ENCODE measurements at places on chromosomes 2 and 18.
A peak's percentile ranks its signal among the peaks of the same experiment; 100 is the strongest.

GRCh38 chr2:98615481-98615880 is 7.1 kb downstream of the UNC50 start:
- DNase-seq: peak; percentile 15

DNA sequence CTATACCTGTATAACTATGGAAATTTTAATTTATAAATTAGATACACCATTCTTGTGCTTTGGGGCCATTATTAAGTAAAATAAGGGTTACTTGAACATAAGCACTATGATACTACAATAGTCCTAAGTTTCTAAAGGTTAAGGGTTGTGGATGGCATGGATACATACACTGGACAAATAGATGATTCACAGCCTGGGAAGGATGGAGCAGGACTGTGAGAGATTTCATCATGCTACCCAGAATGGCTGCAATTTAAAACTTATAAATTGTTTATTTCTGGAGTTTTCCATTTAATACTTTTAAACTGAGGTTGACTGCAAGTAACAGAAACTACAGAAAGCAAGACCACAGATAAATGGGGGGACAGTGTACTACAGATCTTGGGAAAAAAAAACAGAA is 295.8 kb upstream of the ZNF804A start:
- no peak for DNase-seq

DNA sequence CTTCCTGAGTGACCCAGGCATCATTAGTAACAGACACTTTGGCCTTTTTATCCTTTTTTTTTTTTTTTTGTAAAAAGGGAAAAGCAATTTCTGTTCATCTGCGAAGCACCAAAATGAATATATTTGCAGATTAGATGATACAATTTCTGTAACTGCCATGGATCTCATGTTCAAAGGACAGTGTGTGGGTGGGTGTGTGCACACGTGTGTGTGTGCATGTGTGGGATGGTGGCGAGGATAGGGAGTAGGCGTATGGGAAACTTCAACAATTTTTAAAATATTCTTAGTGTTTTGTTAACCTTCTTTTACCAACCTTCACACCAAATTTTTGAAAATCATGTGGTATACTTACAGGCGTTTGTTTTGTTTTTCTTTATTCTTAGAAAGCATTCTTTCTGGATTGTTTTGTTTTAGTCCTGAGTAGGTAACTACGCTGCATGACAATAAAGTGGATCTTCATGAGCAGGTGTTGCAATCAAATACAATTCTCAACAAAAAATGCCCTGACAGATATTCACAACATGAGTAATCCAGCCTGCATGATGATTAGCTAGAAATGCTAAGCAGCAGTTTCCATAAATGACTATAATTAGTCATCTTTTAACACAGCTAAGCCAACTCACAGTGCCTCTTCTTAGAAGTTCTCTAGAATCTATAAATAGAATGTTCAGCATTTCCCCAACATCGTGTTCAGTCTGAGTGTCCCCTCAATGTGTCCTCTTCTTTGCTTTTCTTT is 53.5 kb upstream of the RMDN2 start:
- no peak for DNase-seq

- DNase-seq: no peak
Observed at GRCh38 chr2:134282629-134283400, 28.9 kb downstream of the MGAT5 start.

GRCh38 chr2:41965909-41966295 is 81.9 kb upstream of the PKDCC start:
- no peak for DNase-seq

GRCh38 chr2:169329688-169330554 is 32.4 kb downstream of the LRP2 start:
- DNase-seq: no peak

- DNase-seq: no peak
Observed at GRCh38 chr2:239619369-239619768, 218.5 kb upstream of the HDAC4 start.

GRCh38 chr18:50051288-50051687 is 143.7 kb downstream of the MYO5B start:
- peak; percentile 22 for DNase-seq

GRCh38 chr2:26255759-26256384 is 11.1 kb downstream of the HADHB start:
- DNase-seq: no peak

- DNase-seq: no peak
Observed at GRCh38 chr2:134389381-134389780, 135.5 kb downstream of the MGAT5 start.

- DNase-seq: peak; percentile 52
Observed at GRCh38 chr2:161427664-161428587, 11.8 kb downstream of the TBR1 start.

- DNase-seq: no peak
Observed at GRCh38 chr2:190182071-190182524, 119.6 kb upstream of the MSTN start.

DNA sequence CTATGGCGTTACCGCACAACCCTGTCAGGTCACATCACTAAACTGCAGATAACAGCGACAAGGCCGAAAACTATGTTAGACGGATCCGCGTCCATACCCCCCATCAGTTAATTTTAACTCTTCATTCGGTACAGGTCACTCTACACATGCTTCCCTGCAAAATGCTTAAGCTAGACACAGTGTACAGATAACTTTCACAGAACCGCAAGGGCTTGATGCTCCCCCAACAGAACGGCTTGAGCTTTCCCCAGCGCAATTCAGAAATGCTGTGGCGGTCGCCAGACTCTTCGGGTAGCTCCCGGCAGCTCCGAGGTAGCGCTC is 283 bp upstream of the RBBP8 start:
- no peak for DNase-seq

- DNase-seq: no peak
Observed at GRCh38 chr2:61044636-61045035, 21.0 kb upstream of the SANBR start.

DNA sequence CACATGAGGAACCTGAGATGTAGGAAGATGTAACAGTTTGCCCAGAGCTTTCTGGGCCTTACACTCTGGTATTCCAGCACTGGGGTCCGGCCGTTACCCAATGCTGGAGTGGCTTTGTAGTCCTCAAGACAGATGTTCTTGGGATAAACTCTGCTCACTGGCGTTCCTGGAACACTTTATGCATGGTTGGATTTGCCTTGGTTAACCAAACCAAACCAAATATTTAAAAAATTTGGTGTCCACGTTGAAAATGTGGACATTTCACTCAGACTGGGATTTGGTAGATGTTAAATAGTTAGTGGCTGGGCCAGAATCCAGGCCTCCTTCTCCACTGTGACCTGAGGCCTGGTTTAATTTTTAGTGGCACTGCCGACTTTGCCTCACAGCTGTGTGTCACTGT is 81.5 kb downstream of the ACOXL start:
- DNase-seq: no peak

- DNase-seq: no peak
Observed at GRCh38 chr18:44799907-44800421, 119.3 kb downstream of the SETBP1 start.

GRCh38 chr2:176445956-176446355 is 176.7 kb downstream of the MTX2 start:
- no peak for DNase-seq

- DNase-seq: no peak
Observed at GRCh38 chr2:19287324-19287723, 71.1 kb downstream of the OSR1 start.

GRCh38 chr2:238942726-238943300 is 94.9 kb downstream of the TWIST2 start:
- DNase-seq: no peak

- no peak for DNase-seq
Observed at GRCh38 chr2:128489526-128490273, 171.0 kb upstream of the HS6ST1 start.

DNA sequence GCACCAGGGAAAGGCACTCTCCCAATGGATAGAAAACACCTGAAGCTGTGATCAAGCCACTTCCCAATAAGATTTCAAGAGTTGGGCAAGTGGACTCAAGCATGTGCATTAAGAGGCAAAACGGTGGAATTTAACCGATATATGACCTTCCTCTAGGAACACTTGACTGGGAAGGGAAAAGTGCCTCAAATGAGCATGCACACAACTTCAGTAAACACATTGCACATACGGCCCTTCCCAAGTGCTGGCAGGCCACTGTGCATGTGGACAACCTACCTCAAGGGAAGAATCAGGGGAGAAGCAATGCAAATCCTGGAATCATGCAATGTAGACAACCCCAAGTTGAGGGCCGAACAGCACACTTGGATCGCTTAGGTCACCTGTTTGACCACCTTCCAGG is 23.9 kb upstream of the SH3RF3 start:
- no peak for DNase-seq

- no peak for DNase-seq
Observed at GRCh38 chr18:75478996-75479880, 51.7 kb upstream of the SMIM21 start.

DNA sequence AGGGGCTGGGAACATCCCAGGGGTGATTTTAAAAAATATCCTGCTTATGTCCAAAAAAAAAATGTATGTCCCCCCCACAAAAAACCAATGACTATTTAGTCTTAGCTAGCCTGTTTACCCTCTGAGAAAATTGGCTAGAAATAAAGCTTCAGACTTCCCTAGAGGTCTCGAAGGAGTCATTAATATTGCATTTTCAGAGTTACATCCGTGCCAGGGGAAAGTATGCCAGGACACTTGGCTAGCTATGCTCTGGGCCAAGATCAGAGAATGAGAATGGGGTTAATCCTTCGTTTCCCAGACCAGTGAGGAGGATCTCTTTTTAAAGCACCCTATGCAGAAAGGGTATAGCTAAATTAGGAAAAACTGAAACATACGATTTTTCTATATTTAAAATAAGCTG is 183.6 kb downstream of the MC4R start:
- DNase-seq: no peak

GRCh38 chr2:151975460-151976414 is 123.1 kb downstream of the CACNB4 start:
- DNase-seq: no peak

GRCh38 chr18:55999641-56000040 is 411.6 kb upstream of the TCF4 start:
- DNase-seq: no peak

DNA sequence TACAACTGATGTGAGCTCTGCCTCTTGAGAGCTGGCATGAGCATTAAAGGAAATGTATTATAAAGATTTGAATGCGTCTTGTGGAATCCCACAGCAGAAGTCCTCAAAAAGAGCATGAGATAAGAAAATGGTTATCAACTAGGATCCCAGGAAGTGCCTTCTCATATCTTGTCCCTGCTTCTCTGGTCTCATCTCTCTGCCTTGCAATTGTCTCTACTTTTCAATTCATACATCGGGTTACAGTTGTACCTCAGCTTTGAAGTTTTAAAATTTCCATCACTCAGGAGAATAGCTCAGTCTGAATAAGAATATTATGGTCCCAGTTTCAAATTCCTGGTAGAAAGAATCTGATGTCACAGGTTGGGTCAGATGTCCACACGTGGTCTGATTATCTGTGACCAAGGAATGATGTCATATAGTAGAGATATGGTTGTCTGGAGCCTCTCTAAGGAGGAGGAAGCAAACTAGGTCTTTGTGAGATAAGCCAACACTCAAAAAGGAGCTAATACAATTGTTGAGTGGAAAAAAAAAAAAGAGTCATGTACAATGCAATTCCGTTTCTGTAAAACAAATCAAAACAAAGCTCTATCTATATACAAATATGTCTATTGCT is 21.7 kb upstream of the CCDC88A start:
- no peak for DNase-seq

GRCh38 chr2:4882421-4882820 is 809.8 kb upstream of the SOX11 start:
- no peak for DNase-seq

DNA sequence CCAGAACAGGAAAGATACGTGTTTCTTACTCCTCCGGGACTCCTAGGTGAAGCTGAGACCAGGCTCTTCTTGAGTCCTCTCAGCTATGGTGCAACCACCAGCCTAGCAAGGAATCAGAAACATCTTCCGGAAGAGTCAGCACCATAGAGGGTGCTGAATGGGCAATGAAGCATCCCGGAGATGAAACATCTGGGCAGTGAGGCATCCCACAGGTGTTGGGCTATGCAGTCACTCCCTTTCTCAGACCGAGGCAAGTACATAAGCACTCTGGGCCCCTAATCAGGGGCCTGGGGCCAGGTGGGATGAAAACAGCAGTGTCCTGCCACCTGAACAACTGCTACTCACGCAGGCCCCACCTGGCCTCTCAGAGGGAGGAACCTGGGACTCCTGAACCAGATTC is 1.4 kb upstream of the CAPN10 start:
- DNase-seq: no peak

- no peak for DNase-seq
Observed at GRCh38 chr2:235747786-235748091, 253.9 kb downstream of the AGAP1 start.

DNA sequence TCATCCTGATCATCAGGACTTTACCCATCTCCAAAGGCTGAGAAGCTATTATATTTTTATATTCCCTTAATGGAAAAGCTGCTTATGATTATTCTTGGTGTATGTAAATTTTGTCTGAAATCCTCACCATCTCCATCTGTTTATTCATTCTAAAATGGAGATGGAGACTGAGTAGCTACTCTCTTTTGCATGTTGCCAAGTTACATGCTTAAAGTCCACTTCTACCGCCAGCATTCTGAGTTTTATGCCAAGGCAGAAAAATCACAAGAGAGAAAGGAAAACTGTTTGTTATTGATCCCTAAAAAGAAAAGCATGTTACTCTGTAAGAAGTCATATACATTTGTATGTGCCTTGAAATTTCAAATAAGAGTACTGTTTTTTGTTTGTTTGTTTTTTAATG is 94.4 kb upstream of the NOSTRIN start:
- no peak for DNase-seq

DNA sequence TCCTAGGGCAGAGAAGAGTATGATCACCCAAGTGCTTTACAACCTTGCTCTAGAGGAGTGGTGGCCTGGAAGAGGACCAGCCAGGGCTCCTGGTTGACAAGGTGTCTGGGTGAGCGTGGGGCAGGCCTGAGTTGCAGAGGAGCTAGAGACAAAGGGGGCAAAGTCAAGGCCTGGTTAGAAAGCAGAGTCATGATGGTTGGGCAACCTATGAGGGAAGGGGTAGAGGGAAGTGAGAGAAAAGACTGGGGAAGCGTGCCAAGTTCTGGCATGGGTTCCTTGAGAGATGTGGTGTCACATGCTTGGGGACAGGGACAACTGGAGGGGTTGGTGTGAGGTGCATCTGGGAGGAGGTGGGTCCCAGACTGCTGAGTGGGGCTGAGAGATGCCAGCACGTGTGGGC is 13.5 kb downstream of the ZFP36L2 start:
- DNase-seq: no peak

GRCh38 chr18:39380186-39380725 is 1814.7 kb upstream of the CELF4 start:
- DNase-seq: no peak

DNA sequence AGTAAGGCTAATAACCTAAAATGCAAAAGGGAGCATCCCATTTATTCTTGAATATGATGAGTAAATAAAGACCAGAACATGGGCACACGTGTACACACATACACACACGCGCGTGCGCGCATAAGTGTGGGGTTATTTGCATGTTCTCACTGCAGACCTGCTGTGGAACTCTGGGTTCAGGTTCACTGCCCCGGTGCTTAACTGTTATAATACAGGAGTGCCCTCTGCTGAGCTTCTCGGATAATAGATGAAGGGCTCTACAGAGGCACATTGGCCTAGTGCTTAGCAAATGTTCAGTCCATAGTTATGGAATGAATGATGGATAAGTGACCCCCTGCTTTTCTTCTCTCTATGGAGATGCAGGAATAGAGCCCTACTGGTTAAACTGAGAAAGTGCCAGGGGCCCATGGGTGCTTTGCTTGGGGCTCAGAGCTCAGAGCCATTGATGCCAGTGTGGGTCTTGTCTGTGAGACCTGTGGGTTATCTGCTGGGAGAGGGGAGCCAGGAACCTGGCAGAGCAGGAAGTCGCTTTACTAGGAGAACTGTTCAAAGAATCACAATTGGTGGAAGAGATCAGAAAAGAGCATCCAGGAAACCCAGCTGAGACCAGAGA is 3.6 kb upstream of the ARL4C start:
- peak; percentile 46 for DNase-seq

Measured in WTC11 (cell line).